ENCODE measurements at places on chromosomes 11 and 22.

DNA sequence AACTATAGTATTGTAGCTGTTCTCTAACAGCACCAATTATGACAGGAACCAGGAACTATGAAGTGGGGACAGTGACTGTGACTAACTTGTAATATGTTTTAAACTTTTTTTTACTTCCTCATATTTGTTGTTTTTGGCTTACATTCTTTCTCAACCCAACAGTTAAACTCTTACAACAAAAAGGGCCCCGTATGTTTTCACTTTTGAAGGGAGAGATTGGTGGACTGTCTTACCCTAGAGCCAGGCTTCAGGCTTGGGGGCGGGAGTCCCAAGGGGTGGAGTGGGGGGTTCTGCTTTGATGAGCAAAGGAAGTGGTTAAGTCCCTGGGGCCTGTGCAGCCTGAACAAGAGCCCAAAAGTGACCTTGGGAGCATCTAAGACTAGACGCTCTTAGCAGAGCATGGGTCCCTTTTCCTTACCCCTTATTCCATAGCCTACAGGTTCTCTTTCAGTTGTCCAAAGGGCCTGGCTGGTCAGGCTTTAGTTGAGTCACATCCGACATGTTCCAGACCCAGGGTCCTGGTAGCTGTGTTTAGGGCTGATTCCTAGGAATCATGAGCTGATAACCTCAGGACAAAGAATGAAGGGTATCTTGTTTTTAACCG is 38.8 kb downstream of the STIM1 start:
- no peak for DNase-seq

DNA sequence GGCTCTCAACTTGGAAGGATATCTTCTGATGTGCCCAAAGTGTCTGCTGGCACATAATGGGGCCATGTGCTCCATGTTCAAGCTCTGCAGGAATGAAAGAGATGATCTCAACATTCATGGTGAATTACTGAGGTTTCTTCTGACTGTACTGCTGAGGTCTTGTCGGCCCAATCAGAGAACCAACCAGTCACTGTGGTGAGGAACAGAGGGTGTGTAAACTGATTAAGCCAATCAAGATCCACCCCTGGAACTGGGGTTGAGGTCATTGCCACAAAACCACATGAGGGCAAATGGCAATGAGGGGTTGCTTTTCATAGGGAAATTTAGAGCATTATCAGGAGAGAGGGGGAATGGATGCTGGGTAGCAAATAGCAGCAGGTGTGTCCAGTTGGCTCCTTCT is 152.3 kb upstream of the RAG2 start:
- DNase-seq: no peak

DNA sequence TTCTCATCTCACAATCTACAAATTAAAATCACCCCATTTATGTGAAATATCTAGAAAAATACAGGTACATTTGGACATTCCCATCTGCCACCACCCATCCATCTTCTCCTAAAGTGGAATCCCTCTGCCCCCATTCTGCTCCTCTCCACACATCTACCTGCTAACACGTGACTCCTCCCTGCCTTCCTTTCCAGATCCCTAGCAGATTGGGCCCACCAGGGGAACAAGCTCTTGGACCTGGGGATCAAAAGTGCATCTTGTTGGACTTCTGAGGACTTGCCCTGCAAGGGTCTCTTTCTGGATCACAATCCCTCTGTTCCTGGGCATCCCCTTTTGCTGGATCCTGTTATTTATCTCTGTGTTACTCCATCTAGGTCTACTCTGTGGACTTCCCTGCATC is 107.6 kb downstream of the ZNF280B start:
- no peak for DNase-seq

GRCh38 chr11:12675951-12676711 is 1.9 kb downstream of the TEAD1 start:
- DNase-seq: no peak

- DNase-seq: no peak
Observed at GRCh38 chr11:30893318-30893717, 307.2 kb upstream of the MPPED2 start.

GRCh38 chr22:37519268-37520195 is at the start of gene CARD10:
TSS of gene CARD10 (minus strand) at chr22:37519415. CDS start at chr22:37519200, 215 bp downstream.
- no peak for DNase-seq

- DNase-seq: no peak
Observed at GRCh38 chr11:21301981-21302380, 632.6 kb downstream of the NELL1 start.

DNA sequence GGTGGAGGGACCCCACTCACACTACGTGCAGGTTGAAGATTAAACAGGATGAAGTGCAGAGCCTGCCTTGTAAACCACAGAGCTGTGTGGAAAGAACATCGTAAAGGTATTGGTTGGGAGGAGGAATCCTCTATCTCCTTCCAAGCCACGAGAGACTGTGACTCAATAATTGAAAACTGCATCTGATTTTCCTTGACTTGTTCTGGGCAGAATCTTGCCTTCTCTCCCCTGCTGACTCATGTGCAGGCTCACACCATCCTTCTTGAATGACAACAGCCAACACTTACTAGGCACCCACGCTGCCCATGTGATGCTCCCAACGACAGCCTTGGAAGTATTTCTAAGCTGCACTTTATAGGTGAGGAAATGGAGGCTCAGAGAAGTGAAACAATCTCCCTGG is 563.0 kb downstream of the MIAT start:
- DNase-seq: no peak

GRCh38 chr11:129747071-129747470 is 68.6 kb upstream of the TMEM45B start:
- no peak for DNase-seq

Data from caudate nucleus (tissue), 63 donors.